Body of pancreas (tissue), 4 donors: ENCODE measurements at places on chromosomes 5 and 9. TPM values are rescaled to one million over a fixed set of nuclear protein-coding genes. Genes with fewer than 3 reads are reported as not detected.

- DNase-seq, result no peak
These were observed 172.4 kb downstream of the NTRK2 start for GRCh38 chr9:84841931-84842330.

The ZBED3 gene
- total RNA-seq, result 4.2 TPM

The PCDHGB6 gene
- 8.0 TPM for total RNA-seq

DNA sequence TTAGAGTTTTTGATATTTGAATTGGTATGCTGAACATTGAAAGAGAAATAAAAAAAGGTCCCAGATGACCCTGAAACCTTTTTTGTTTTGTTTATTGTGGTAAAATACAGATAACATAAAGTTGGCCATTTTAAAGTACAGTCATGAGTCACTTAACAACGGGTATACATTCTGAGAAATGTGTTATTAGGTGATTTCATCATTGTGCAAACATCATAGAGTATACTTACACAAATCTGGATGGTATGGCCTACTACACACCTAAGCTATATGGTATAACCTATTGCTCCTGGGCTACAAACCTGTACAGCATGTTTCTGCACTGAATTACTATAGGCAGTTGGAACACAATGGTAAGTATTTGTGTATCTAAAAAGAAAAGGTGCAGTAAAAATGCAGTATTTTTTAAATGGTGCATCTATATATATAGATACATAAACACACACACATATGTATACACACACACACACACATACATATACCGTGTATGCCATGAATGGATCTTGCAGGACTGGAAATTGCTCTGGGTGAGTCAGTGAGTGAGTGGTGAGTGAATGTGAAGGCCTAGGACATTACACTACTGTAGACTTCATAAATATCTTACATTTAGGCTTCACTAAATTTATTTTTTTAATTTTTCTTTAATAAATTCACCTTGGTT lies 31.0 kb downstream of the TTC1 start:
- DNase-seq, result no peak

GRCh38 chr9:98391867-98392266 lies 136.4 kb upstream of the TBC1D2 start:
- DNase-seq, result no peak

The GRIN1 gene
- not detected for total RNA-seq

The SNCAIP gene
- total RNA-seq, result 2.6 TPM

DNA sequence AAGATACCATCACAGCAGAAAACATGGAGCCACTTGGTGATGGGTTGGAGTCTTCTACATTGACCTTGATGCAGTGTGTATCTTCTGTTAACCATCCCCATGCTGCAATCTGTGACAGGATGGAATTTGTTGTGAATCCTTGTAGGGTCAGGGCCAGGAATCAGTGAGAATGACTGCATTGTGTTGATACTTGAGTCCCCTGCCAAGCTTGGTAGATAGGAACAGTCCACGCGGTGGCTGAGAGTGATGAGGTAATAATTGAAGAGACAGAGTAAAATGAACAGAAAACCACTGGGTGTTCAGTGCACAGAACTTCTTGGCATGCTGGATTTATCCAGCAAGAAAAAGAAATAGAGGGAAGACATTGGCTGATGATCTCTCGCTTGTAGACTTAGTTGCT lies 217.5 kb downstream of the MAN2A1 start:
- no peak for DNase-seq

GRCh38 chr5:67311701-67312100 lies 115.1 kb upstream of the CD180 start:
- DNase-seq, result no peak

DNA sequence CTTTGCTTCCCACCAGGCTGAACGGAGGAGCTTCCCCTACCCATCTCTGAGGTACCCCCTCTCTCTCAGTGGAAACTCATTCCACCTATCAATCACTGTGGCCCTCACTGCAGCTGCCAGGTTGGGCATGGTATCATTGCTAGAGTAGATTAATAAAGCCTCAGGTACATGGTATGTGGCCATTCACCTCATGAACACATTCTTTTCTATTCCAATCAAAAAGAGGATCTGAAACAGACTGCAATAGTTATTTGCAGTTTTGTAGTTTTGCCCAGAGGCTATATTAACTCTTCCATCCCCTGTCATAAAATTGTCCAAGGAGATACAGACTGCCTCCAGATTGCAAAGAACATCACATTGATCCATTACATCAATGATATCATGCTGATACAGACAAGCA lies 85.8 kb upstream of the MVB12B start:
- no peak for DNase-seq
